ENCODE measurements at places on chromosomes 13 and 19. TPM values are rescaled to one million over a fixed set of nuclear protein-coding genes. Genes with fewer than 3 reads are reported as not detected.

The IZUMO2 gene
- polyA plus RNA-seq: 1.2 TPM

GRCh38 chr13:79423801-79424642 lies 18.0 kb upstream of the RBM26 start:
- no peak for DNase-seq

DNA sequence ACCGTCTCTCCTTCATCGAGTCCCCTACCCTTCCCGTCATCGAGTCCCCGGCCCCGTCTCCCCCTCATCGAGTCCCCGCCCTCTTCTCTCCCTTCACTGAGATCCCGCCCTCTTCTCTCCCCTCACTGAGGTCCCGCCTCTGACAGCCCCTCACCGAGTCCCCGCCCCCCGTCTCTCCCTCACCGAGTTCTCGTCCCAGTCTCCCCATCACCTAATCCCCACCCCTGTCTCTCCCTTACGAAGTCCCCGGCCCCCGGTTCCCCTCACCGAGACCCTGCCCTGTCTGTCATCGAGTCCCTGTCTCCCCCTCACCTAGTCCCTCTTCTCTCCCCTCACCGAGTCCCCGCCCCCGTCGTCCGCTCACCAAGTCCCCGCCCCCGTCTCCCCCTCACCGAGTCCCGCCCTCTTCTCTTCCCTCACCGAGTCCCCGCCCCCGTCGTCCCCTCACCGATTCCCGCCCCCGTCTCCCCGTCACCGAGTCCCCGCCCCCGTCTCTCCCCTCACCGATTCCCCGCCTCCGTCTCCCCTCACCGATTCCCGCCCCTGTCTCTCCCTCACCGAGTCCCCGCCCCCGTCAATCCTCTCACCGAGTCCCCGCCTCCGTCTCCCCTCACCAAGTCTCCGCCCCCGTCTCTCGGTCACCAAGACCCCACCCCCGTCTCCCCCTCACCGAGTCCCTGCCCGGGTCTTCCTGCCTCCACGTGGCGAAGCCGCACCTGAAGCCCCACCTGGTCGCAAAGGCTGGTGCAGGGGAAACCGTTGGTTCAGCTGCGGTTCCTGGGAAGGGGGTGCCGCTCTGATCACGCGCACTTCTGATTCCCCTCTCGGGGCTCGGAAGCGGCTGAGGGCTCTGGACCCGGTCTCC lies 23.9 kb upstream of the ZNF846 start:
- peak; percentile 97 for DNase-seq

DNA sequence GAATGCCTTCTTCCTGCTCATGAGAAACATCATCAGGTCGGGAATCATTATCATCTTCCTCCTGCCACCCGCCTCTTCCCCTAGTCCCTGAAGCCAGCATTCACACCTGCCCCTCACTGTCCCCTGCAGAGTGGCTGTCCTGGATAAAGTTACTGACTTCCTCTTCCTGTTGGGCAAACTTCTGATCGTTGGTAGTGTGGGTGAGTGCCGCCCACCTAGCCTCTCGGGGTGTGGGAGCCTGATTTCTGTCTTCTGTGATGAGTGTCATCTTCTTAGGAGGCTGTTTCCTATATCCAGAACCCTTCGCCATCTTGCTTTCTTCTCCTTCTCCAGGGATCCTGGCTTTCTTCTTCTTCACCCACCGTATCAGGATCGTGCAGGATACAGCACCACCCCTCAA lies 12.5 kb downstream of the SLC44A2 start:
- DNase-seq: no peak

DNA sequence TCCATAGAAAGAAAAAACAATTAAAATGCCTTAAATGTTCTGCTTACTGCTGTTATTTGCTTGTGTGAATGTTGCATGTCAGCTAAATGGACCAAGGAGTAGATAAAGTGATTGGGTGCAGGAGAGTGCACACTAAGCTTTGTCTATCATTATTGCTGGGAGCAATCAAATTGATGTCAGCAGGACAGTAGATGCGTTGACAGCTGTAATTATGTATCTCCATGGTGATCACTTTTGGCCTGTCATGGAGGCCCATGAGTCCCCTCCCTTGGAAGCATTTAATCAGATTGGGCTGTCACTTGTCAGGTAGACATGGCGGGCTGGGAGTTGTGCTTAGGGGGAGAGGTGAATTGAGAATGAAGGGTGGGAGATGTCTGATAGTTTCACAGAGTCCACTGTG lies 215.3 kb downstream of the PCCA start:
- DNase-seq: no peak

DNA sequence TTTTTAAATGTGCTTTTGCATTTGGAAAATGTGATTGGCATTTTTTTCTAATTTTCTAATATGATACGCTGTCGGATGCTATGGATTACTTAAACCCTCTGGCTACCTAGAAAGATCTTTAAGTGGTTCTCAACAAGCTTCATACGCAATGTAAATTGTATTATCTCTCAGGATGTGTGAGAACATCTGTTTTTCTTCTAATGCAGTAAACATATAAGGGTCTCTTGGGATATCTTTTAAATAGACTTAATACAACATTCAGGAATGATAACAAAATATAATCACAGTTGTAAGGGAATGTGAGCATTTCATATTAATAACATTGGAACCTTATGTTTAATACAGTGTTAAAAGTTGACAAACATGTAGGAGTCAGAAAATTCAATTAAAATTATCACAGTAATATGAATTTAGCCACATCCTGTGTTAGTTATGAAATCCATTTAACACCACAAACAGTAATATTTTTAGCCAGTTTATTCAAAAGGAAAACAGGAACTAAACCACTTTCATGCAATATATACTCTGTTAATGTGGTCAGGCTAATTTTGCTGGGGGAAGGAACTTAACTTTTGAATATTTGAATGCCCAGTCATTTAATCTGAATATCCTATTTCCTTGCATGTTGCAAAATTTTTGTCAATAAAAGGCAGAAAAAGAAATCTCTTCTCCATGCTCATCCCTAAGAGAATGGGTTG lies 15.0 kb upstream of the ALOX5AP start:
- no peak for DNase-seq

- DNase-seq: no peak
Observed at GRCh38 chr13:43058318-43058674, 34.9 kb downstream of the DNAJC15 start.

The LIM2 gene
- not detected for polyA plus RNA-seq
